ENCODE measurements at places on chromosomes 3 and 15.

DNA sequence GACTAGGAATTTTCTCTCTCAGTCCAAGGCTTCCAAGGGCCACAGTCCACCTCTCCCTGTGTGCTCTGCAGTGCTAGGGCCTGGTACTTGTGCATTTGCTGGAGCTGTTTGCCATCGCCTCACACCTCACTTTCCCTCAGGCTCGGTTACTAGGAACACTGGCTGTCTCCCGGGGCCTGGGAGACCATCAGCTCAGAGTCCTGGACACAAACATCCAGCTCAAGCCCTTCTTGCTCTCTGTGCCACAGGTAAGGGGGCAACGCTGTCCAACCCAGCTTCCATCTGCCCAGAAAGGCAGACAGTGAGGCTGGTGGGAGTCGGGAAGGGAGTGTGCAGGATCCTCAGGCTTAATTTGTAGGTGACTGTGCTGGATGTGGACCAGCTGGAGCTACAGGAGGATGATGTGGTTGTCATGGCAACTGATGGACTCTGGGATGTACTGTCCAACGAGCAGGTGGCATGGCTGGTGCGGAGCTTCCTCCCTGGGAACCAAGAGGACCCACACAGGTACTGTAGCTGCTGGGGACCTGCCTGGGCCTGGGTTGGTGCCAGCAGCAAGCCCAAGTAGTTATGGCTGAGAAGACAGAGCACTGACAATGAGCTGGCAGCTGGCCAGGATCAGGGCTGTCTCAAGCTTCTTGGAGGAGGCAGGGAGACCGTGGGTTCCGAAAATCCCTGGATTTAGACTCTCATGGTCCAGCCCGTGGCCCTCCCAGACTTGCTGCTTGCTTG is 3.4 kb downstream of the PPM1M start:
- no peak for DNase-seq

DNA sequence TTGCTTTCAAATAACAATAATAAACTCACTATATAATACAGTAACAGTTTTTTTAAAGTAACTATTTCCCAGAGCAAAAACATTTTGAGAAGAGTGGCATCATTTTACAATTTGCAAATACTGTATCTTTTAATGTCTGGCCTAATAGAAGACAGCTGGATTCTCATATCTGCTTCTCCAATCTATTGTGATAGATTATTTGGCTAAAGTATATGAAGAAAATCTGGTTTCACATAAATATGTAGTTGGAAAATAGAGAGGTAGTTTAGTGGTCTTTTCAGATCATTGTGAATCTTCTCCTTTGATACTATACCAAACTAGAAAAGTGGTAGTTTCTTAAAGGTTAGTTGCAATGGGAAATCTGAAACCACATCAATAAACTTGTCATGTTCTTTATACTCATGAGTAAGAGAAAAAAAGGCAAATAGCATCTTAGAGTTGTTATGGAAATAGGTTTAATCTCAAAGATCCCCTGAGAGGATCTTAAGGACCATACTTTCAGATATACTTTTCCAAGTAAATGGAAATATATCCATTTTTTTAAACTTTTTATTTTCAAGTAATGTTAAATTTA is 124.8 kb upstream of the NR2E3 start:
- no peak for DNase-seq

- no peak for DNase-seq
Observed at GRCh38 chr3:39531665-39532064, 64.2 kb downstream of the MOBP start.

GRCh38 chr3:13324835-13325501 is 95.2 kb downstream of the NUP210 start:
- no peak for DNase-seq

DNA sequence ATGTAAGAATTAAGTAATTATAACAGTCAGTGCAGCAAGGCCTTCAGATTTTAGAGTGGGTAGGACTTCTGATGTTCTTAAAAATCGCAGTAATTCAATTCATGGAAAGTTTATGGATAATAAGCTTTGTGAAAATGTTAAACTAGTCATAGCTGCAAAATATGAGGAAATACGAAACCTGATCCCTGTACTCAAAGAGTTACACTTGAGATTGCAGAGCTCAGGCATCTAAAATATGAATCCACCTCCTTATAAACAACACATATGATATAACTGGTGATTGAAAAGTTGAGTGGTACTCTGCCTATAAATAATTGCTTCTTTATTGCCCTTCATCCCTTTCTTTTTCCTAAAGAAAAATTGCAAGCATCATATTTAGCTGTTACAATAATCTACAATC is 473.3 kb downstream of the OTOL1 start:
- DNase-seq: no peak

DNA sequence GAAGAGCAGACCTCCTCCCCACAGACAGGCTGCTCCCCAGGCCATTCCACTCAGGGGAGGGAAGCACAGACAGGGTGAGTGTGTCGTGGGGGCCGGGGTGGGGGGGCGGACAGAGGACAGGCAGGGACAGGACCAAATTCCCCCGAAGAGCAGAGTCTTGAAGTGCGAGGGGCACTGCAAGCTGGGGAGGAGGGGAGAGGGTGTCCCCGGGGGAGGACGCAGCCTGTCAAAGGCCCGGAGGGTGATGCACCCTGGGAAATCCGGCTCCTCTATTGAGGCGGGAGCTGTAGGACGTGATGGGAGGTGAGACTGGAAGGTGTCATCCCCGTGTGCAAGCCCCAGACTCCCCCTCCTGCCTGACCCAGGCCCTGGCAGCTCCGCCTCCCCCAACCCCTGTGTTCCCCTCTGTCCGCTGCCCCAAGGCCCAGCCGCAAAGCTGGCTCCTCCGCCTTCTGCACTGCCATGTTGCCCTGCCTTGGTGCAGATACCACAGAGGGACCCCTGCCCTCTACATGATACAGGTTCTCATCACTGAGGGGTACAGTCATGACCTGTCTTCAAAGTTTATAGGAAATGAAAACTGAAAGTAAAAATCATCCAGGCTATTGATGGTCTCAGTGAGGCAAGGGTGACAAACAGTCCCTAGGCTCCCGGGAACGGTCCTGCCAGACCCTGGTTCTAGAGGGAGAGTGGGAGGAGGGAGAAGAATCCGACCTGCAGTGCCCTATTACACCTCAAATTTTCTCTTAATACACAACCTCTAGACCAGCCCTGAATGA is 76.3 kb upstream of the IQSEC1 start:
- DNase-seq: no peak

GRCh38 chr3:126926684-126927400 is 56.1 kb upstream of the PLXNA1 start:
- DNase-seq: no peak

- DNase-seq: no peak
Observed at GRCh38 chr15:48766196-48766595, 44.7 kb downstream of the CEP152 start.

DNA sequence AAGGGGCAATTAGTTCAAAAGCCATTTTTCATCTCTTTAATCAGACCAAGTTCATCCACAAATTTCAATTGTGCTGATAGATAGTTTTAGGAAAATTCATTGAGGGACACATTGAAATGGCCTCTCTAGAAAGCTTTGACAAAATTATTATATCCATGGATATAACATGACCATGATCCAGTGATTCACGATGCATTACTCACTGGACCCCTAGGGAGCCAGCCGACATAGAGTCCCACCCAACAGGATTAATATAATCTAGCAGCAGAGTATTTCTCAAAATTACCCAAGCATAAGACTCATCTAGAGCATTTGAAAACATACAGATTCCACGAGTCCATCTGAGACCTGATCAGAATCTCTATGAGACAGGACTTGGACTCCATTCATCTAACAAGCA is 100.3 kb downstream of the FRMD5 start:
- no peak for DNase-seq

- peak; percentile 70 for DNase-seq
Observed at GRCh38 chr3:42071904-42072812, 19.0 kb upstream of the TRAK1 start.

All from NCI-H345 (cell line).